NCI-H82 (cell line): ENCODE measurements at places on chromosomes 2 and 18.

GRCh38 chr2:216285701-216286100 is 86.6 kb downstream of the MARCHF4 start:
- peak; percentile 96 for DNase-seq

- DNase-seq = no peak
These were observed 75.6 kb downstream of the ICOS start for GRCh38 chr2:204012072-204012653.

GRCh38 chr2:159267921-159268320 is 18.6 kb downstream of the WDSUB1 start:
- no peak for DNase-seq

DNA sequence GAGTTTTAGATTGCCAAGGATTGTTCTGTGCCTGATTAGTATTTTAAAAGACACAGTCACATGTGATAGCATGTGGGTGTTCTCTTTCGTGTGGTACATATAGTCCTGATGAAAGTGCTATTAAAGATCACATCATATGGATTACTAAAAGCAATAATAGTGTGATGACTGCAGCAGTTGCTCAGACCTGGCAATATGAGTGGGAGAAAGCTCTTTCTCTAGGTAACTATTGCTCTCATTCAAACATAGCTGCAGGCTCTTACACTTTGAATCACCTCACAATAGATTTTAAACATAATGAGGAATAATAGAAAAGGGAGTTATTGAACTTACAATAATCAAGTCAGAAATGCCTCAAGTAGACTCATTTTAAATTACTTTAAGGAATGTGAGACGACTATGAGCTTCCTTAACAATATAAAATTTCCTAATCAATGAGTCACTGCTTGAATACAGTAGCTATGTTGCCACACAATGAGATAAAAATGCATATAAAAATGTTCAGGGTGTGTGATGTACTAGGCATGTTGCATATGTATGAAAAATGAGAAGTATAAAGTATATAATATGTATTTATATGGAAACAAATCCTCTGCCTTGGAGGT is 452.1 kb downstream of the TMX3 start:
- no peak for DNase-seq

DNA sequence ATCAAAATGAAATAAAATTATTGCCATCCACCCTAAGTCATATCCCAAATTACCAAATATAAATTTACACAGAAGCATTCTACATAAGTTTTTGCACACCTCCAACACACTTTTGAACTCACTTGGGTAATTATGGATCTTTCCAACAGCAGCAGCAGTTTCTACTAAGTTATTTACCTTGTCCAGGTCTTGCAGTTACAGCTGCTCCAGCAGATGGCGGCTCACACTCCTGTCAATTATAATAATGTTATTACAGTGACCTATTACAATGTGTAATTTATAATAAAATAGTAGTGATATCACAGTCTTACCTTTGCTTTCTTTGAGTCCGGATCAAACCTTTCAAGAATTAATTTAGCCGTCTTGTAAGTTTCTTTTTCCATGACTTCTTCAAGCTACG is 37.9 kb downstream of the LNPK start:
- peak; percentile 74 for DNase-seq

DNA sequence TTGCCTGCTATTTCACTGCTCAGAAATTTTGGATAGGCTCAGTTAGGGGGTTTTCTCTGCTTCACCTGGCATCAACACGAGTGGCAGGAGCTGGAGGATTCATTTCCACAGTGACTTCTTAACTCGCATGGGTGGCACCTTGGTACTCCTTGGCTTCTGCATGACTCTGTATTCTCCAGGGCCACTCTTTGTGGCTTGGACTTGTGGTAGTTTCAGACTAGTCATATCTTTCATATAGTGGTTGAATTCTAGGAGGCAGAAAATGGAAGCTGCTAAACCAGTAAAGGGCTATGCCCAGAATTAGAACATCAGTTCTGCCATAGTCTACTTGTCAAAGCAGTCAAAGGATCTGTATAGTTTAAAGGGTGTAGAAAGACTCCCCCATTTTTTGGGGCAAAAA is 6.8 kb downstream of the MAIP1 start:
- no peak for DNase-seq

- DNase-seq = no peak
These were observed 38.2 kb downstream of the AOX1 start for GRCh38 chr2:200624026-200624425.

- DNase-seq = no peak
These were observed 16.2 kb downstream of the SUCLG1 start for GRCh38 chr2:84442888-84443287.

GRCh38 chr18:60448487-60449267 is 76.1 kb upstream of the MC4R start:
- DNase-seq = no peak

- DNase-seq = no peak
These were observed 550.6 kb downstream of the DSC3 start for GRCh38 chr18:30491815-30492551.

GRCh38 chr2:186751790-186752189 is 57.9 kb downstream of the FAM171B start:
- no peak for DNase-seq

DNA sequence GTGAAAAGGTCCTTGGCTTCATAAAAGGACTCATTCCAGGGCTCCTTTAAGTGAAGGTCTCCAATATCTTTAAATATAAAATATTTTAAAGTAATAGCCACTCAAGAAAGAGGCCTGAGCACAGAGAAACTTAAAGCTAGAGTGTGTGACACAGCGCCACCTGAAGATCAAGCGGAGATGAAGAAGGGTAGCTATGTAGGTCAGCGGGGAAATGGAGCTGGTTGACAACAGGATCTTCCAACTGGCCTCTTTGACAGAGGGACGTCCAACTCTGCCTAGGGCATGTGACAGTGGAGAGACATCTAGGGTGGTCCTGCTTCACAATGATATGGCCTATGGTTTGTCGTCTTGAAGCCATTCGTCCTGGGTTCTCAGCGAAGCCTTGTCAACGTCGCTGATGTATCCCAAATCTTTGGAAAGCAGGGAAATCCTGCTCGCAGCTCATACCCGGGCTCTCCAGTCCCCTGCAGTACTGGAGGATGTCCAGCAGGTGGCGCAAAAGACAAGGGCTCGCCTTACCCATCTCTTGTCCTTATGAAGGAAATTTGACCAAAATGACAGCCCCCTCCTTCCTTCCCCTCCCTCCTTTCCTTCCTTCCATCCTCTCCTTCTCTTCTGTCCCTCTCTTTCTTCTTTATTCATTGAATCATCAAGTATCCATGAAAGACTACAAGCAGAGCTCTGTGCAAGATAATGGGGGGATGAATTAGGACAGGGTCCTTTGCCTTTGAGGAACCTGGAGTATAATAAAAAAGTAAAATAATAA is 59.6 kb downstream of the LONRF2 start:
- DNase-seq = peak; percentile 70

- no peak for DNase-seq
These were observed 25.9 kb downstream of the THAP4 start for GRCh38 chr2:241611062-241611461.
